ENCODE measurements at places on chromosomes 5 and 9.

GRCh38 chr5:171442287-171443042 is 23.0 kb downstream of the FGF18 start:
- no peak for DNase-seq

GRCh38 chr9:89814340-89815040 is 209.7 kb downstream of the GADD45G start:
- DNase-seq, result no peak

DNA sequence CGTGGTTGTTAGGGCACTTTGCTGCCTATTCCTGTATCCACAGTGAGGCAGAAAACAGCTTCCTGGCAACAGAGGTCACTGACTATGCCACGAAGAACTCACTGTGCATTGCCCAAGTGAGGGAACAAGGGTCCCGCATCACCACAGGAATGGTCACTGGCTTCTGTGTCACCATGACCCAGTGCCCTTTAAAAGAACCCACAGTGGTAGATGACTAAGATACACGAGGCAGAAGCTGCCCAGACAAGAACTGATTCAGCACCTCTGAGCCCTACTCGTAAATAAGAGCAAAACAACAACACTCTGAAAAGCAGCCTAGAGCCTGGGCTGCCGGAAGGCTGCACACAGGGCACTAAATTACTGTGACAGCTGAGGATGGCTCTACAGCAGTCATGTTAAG is 236.6 kb upstream of the RASEF start:
- DNase-seq, result no peak

DNA sequence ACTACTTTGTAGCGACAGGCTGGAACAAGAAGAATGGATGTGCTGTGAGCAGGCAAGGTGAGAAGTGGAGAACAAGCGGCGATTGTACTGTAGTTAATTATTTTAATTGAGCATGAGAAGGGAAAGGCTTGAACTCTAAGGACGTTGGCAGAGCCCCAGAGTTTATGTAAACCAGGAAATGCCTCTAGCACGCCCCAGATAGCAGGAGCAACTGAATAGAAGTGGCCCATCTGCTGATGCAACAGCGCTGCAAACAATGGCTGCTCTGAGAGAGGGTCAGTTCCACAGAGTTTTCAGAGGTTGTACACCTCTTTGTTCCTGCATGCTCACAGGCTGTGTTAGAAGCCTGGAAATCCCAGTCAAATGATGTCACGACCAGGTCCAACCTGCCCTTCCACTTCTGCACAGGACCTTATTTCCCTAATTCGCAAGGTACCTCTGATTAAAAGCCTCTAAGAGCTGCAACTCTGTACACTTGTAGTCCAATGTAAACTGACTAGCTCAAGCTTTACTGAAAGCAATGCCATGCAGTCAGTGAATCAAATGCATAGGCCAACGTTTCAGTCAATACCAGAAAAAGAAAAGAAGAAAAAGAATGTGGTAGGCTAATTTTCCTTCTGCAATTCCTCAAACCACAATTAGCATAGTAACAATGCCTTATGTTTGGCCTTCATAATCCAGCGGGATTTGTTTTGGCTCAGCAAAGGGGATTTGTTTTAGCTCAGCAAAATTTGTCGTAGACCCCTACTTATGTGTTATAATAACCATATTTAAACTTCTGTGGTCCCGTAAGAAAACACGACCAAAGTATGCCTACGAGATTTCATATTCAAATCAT is 119.6 kb upstream of the RETREG1 start:
- DNase-seq, result no peak

GRCh38 chr5:105544300-105544699 is 1981.7 kb upstream of the NUDT12 start:
- no peak for DNase-seq

GRCh38 chr5:158812408-158812807 is 287.3 kb downstream of the EBF1 start:
- DNase-seq, result no peak

GRCh38 chr5:175606409-175606808 is 51.5 kb upstream of the HRH2 start:
- DNase-seq, result no peak

- no peak for DNase-seq
Observed at GRCh38 chr9:13432904-13433303, 153.4 kb upstream of the MPDZ start.

GRCh38 chr5:24855485-24855884 is 210.7 kb upstream of the CDH10 start:
- no peak for DNase-seq

DNA sequence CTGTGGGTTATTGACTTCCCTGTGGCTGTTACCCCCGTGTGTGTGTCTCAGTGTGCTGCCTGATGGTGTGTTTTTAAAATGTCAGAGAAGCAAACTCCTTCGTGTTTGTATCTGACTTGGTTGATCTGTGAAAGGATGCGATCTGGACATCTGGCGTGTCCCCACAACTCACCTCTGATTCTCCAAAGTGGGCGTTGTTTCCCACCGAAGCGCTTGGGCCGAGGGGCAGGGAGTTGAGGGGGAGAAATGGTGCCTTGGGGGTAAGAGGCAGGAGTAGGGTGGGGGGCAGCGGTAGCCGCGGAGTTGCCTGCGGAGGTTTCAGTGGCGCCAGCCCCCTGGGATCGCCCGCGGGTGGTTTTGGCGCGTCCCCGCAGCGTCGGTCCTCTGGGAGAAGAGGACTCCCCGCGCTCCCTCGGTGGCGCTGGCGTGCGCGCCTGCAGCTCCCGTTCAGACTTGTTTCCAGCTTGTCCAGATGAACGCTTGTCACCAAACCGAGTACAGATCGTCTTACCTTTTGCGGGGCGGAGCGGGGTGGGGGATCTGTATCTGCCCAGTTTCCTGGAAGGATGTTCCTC is 1.1 kb downstream of the MAST4 start:
- DNase-seq, result no peak

DNA sequence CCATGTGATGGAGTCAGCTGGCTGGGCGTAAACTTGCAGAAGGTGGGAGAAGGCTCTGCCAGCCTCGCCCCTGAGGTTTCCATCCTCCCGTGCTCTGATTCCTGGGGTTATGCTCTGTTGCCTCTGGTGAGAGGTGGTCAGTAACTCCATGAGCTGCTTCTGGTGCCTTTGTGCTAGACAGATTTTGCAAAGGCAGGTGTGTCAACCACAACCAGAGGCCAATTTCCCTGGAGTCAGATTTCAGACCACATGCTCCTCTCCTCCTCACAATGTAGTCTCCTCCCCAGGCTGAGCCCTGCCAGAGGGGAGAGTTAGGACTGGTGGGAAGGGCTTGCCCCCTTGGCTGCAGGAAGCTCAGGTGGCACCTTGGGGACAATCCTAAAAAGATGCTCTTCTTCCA is 38.8 kb upstream of the TENT4A start:
- DNase-seq, result no peak

DNA sequence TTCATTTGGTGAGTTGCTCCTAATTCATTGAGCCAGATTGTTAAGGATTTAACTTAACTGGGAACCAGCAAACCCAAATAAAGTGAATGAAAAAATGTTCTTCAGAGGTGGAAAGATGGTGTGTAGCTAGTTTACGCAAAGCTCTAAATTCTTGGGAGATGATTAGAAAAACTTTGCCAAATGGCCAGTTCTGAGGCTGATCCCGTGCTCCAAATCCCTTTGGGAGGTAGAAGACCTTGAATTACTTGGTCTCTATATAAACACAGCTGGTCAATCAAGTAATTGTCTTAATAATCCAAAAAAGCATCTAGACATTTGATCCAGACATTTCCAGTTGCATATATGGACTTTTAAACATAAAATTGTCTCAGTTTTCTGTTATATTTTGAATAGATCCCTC is 11.4 kb downstream of the ACTL7B start:
- no peak for DNase-seq

GRCh38 chr9:101457003-101457402 is 21.4 kb upstream of the ALDOB start:
- DNase-seq, result no peak

- no peak for DNase-seq
Observed at GRCh38 chr9:119933191-119933590, 564.0 kb upstream of the BRINP1 start.

GRCh38 chr9:120851449-120851848 is 8.7 kb upstream of the PSMD5 start:
- DNase-seq, result no peak

GRCh38 chr9:12221470-12221869 is 471.7 kb upstream of the TYRP1 start:
- no peak for DNase-seq

GRCh38 chr5:1506242-1507013 is 17.3 kb downstream of the LPCAT1 start:
- DNase-seq, result no peak

- no peak for DNase-seq
Observed at GRCh38 chr5:137605411-137605810, 106.3 kb upstream of the SPOCK1 start.

GRCh38 chr5:9197881-9198260 is 348.0 kb downstream of the SEMA5A start:
- no peak for DNase-seq

DNA sequence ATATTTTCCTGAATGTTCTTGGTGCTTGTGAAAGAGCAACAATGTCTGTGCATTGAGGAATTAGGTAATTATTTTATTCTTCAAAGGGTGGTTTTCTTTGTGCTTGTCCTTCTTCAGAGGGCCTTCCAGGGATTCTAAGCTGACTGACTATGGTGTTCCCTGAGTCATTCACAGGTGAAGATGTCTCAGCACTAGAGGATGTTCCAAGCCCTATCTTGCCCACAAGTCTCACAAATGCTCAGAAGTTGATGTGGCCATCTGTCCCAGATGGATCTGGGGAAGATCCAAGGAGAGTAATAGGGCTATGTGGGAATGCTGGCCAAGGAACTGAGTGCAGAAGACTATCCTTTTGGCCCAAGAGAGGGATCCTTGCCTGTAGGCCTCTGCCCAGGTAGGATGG is 120.9 kb downstream of the ADAMTSL1 start:
- no peak for DNase-seq

DNA sequence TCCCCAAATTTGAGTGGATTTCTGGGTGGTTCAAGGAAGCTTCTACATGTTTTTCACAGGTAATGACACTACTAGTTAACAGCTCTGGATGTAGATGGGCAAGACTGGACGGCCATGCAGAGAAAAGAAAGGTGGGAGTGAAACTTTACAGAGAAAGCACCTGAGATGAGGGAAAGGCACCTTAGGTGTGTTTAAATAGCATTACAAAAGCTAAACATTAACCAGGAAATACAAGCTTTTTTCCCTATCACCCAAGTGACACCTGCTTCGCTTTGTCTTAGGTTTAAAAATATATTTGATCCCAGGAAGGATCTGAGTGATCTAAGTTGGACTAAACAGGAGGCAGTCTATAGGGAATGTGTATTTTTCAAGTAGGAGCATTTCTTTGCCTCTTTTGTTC is 8.3 kb downstream of the C9orf152 start:
- no peak for DNase-seq

DNA sequence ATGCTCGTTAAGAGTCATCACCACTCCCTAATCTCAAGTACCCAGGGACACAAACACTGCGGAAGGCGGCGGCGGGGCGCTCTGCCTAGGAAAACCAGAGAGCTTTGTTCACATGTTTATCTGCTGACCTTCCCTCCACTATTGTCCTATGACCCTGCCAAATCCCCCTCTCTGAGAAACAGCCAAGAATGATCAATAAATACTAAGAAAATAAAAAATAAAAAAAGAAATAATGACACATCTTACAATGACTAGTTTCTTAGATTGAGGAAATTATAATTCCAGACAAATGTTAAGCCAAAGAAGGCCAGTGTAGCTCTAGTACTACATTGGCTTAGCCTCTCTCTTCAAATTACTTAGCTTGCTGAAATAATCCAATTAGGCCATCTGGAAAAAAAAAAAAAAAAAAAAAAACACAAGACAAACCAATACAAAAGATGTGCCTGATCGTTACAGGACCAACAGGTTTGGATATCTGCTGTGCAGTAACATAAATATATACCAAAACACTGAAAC is 58.0 kb downstream of the ANXA2R start:
- DNase-seq, result no peak

DNA sequence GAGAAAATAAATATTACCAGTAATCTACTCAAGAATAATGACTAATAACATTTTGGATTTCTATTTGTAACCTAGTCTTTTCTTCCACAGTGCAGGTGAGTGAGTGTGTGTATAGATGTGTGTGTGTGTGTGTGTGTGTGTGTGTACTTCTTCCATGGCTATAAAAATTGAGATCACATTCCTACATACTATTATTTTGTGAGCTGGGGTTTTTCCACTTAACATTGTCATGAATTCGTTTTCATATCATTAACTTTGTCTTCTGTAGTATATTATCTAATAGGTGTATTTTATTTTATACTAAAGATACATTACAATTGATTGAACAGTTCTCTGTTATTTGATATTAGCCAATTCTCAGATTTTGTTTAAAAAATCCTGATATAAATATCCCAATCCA is 152.4 kb upstream of the TRPC7 start:
- DNase-seq, result no peak

Data from urinary bladder (tissue), 4 donors.